ENCODE measurements at places on chromosomes 6 and 20.

GRCh38 chr6:32337186-32337805, 34.4 kb downstream of the TSBP1 start:
- DNase-seq: no peak

DNA sequence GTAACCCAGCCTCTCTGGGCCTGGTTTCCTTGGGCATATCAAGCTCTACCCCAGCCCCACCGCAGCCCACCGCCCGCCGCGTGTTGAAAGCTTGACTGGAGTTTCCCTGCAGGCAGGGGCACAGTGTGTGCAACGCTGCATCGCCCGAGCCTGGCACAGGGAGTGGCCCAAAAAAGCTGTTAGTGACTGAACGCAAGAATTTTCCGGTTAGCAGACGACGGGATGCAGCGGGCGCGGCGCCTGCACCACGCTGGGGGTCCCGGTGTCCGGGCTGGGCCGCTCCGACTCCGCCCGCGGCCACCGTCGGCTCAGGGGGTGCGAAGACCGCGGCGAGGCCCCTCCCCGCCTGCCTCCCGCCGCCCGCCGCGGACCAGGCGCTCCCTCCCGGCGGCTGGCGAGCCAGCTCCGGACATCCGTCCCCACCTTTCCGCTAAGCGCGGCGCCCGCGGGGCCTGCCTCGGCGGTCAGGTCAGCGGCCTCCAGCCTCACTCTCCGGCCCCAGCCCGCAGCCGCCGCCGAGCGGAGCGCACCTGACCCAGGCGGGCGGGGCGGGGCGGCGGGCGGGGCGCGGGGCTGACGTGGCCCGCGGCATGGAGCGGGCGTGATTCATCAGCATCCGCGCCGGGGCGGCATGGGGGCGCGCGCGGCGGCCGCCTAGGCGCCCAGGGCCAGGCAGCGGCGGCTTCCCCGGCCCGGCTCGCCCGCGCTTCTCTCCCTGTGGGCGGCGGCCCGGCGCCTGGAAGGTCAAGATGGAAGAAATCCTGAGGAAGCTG, at the start of gene ARFGEF3:
ARFGEF3 (plus strand) TSS at position 602 of the 773 bp plus-strand sequence; CDS start at position 750, 148 bp downstream.
- peak; percentile 66 for DNase-seq

- DNase-seq: no peak
Measured at GRCh38 chr6:14472255-14472985, 354.8 kb downstream of the CD83 start.

DNA sequence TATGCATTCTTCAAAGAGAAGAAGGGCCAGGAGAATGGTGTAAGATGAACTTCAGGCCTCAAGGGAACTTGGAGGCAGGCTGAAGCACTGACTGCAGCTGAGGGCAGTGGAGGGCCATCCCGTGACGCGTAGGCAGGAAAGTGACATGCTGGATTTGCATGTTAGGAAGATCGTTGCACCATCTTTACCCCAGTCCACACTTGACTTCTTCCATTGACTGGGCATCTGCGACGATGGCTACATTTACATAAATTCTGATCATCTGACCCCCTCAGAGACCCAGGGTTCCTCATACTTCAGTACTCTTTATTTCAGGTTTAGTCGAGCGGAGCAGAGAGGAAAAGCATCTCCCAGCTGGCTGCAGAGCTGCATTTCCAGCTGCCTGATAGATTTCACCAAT, 180.2 kb downstream of the PTPRT start:
- no peak for DNase-seq

DNA sequence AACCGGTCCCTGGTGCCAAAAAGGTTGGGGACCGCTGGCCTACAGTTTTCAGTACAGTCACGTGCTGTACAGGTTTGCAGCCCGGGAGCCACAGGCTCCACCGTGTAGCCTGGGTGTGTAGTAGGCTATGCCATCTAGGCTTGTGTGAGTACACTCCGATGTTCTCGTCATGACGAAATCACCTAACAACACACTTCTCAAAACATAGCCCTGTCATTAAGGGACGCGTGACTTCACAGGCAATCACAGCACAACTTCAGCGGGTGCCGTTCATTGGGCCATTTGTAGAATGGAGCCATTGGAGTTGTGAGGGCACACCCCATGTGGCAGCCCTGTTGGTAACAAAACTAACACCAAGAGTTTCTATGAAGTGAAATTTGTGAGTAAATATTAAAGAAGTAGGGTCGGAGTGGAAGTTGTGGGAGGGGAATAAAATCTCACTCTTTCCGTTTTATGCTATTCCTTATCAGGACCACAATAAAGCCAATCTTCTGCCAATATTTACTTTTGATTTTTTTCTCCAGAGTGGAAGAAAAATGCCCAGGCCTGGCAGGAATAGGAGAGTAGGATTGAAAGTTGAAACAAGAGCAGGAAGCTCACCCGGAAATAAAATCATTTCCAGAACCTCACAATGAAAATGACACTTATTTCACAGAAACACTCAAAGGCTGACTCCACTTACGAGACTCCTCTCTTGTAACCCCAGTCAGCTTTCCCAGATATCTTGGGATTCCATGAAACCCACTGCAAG, 63.7 kb upstream of the PTPN1 start:
- DNase-seq: no peak

DNA sequence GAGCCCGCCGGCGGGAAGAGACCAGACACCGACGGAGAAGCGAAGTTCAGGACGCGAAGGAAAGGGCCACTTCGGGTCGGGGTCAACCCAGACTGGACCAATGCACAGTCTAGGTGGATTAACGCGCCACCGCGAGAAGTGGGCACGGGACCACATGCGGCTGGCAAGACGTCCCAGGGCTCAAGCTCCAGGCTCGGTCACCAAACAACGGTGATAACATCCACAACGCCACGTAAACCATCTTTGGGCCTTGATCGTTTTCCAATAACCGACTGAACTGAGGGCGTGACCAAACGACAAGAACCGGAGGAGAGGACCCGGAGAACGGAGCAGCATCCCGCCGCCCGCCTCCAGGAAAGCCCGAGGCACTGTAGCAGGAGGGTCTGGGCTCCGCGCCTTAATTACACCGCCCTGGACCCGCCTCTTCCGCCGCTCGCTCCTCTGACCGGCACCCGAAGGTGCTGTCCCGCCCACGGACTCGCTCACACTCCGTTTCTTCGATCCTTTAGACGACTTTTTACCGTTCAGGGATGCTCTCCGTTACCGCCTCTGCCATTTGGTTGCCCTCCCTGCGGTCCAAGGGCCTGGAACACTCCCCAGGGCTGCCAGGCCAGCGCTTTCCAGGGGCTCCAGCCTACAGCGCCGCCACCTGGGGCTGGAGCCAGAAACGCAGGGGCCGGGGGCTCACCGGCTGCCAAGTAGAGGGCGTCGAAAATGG, 44.1 kb downstream of the DPPA5 start:
- DNase-seq: peak; percentile 76

DNA sequence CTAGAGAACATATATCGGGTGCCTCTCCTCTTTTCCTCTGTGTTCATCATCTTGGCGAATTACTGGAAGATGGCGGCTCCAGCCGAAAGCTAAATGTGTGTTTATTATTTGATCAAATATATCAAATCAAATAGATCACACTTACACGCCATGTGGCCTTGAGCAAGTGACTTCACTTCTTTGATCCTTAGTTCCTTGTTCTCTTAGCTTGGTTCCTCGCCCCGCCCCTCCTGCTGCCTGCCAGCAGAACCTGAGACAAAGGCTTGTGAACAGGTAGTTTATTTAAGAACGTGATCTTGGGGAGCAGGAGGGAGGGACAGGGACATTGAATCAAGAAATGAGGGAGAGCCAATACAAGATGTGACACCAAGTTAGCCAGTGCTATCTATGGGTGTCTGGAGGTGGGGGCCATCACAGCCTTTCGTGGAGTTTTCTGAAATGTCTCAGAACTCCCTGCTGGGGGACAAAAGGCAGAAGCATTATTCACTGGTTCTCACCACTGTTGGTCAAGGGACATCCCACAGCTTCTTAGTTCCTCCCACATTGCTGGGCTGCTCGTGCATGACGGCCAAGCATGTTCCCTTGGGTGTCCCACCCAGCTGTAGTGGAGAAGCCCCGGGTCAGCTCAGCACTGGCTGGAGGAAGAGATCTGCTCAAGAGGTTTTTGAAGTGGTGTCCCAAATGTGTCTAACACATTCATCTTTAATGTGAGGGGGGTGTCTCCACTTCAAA, 44.9 kb upstream of the RNF24 start:
- DNase-seq: peak; percentile 46

DNA sequence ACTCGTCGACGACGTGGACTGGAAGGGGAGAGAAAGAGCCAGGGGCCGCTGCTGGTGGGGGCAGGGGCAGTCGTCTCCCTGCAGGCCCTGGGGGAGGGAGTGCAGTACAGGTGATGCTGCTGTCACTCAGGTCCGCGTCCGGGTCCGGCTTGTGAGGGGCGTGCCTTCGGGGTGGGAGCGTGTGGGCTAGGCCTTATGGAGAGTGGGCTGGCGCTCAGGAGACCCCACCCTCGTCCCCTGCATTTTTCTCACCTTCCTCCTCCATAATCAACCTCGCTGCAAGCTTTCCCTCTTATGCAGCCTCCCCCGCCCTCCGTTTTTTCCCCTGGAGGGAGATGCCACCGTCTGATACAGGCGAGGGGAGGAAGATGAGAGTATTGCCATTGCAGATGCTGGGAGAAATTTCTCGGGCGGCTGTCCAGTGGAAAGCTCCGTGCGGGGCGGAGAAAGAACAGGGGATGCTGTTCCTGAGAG, 632 bp downstream of the PCMT1 start:
- peak; percentile 56 for DNase-seq

DNA sequence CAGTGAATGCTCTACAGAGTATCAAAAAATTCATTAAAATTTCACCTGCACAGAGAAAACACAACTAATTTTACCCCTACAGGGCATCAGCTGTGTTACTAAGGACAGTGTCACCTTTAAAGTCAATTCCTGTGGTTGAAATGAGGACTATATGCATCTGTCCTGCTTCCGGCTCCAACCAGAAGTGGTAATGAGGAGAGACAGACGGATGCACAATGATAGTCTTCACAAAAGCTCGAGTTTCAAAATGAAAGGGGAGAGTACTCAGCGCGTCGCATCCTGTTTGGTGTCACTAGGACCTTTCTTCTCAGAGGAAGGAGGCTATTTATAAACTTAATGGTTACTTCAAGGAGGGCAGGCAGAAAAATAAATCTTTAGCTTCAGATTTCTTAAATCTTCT, 86.5 kb downstream of the LYRM4 start:
- DNase-seq: no peak

DNA sequence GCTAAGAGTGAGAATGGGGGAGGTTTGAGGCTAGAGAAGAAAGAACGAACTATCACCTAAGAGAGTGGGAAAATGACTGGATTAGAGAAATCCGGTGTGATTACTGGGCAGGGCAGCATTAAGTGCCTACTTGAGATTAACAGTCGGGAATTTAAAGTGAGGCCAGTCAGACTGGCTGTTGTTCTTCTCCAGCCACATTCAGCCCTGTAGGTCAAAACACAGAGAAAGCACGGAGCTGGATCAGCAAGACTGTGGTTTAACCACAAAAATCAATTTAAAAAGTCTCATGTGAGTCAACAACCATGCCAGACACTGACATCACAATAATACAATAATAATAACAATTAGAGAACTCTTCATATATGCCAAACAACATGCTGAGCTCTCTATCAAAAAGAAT, 301.9 kb upstream of the SGK1 start:
- DNase-seq: no peak

DNA sequence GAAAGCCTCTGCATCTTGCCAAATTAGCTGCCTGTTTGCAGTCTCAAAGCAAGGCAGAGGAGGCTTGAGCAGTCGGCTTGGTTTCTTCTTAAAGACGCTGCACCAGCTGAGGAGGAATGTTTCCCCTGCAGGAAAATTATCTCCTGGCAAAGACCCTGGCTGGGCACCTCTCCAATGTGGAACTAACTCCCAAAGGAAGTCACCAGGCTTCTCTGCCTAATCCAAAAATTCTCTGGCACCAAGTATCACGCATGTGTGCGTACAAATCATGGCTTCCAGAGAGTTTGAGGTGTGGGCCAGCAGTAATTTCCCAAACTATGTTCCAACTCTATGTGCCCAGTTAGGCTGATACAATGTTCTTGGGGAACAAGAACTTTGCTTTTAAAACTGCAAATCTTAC, 176.2 kb downstream of the KIF16B start:
- no peak for DNase-seq

DNA sequence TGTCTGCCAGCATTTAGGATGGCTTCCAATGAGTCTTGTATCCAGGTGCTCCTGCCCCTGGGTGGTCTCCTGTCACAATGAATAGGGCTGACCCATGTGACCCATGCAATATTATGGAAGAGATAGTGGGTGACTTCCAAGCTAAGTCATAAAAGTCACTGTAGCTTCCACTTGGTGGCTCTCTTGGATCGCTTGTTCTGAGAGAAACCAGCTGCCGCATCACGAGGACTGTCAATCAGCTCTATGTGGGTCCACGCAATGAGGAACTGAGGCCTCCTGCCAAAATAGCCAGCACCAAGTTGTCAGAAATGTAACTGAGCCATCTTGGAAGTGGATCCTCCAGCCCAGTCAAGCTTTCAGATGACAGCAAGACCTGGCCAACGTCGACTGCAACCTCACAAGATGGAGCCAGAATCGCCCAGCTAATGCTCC, 14.9 kb upstream of the MATN4 start:
- peak; percentile 48 for DNase-seq

- DNase-seq: no peak
Measured at GRCh38 chr6:7198833-7199800, 91.4 kb downstream of the RREB1 start.

DNA sequence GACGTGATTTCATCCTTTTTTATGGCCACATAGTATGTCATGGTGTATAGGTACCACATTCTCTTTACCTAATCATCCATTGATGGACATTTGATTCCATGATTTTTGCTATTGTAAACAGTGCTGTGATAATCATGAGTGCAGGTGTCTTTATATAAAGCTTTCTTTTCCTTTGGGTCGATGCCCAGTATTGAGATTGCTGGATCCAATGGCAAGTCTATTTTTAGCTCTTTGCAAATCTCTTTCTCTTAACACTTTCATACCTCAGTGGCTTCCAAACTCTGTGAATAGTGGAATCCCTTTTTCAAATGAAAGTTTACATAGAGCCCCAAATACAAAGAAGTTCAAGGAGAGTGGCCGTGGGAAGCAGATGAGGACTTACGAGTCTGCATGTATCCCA, 105.8 kb upstream of the SPTLC3 start:
- DNase-seq: no peak

DNA sequence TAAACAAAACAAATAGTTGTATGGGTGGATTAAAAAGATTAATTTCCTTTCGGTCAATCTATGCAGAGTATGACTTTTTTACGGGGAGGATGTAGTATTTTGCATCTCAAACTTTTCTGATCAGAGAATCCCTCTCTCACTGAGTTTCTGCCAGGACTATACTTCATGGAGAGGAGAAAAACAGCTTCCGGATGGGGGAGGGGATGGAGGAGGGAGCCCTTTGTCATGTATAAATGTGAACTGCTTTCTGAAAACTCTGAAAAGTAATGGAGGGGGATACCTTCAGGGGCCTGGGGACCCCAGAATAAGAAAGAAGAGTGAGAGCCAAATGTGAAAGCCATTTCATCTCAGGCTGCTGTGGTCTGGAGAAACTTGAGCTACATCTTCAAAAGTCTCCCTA, 173.1 kb upstream of the KCNK16 start:
- DNase-seq: no peak

GRCh38 chr6:64254558-64254957, 619.0 kb downstream of the PHF3 start:
- no peak for DNase-seq

GRCh38 chr6:166625356-166625755, 1.7 kb downstream of the RPS6KA2 start:
- no peak for DNase-seq

Measured in PC-9 (cell line).